ENCODE measurements at places on chromosomes 1 and 21.
A peak's percentile ranks its signal among the peaks of the same experiment; 100 is the strongest.

DNA sequence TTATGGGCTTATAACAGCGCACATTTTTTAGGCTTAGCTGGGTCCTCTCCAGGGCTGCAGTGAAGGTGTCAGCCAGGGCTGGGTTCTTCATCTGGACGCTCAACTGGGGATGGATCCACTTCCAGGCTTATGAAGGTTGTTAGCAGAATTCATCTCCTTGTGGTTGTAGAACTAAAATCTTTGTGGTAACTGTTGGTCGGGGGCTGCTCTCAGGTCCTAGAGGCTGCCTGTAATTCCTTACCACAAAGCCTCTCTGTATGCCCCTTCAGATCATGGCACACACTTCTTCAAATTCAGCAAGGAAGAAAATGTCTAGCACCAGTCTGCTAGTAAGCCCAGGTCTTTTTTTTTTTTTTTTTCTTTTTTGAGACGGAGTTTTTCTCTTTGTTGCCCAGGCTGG, 40.9 kb upstream of the EPS8L3 start:
- DNase-seq = no peak

GRCh38 chr1:37100310-37100709, 66.0 kb upstream of the GRIK3 start:
- DNase-seq = no peak

GRCh38 chr1:219380463-219380862, 206.8 kb downstream of the LYPLAL1 start:
- no peak for DNase-seq

- no peak for DNase-seq
Observed at GRCh38 chr1:234780112-234780511, 170.1 kb upstream of the IRF2BP2 start.

GRCh38 chr1:230857822-230858221, 10.5 kb downstream of the C1orf198 start:
- DNase-seq = peak; percentile 58

DNA sequence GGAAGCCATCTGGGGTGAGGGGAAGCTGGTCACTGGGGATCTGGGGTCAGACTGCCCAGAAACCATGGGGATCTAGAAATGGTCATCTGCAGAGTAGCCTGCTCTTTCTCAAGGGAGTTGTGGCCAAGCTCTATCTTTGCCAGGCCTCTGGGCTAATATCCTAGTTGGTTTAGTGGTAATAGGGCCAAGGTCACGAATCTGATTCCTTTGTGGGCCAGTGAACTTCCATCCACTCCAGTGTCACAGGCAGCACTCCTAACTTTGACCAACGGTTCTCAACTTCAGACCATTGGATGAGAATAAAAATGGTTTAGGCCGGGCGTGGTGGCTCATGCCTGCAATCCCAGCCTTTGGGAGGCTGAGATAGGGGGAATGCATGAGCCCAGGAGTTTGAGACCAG, 28.1 kb upstream of the PPP2R5A start:
- DNase-seq = no peak

DNA sequence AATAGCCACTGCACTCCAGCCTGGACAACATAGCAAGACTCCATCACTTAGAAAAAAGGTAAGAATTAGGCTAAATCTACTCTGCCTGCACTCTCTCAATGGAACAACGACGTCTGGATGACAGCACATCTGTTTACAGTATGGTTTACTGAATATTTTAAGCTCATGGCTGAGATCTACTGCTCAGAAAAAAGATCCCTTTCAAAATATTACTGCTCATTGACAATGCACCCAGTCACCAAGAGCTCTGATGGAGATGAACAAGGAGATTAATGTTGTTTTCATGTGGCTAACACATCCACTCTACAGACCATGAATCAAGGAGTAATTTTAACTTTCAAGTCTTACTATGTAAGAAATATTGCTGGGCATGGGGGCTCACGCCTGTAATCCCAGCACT, 58.0 kb downstream of the SLC27A3 start:
- DNase-seq = no peak

- DNase-seq = peak; percentile 76
Observed at GRCh38 chr1:45359882-45360513, 19.8 kb upstream of the MUTYH start.

DNA sequence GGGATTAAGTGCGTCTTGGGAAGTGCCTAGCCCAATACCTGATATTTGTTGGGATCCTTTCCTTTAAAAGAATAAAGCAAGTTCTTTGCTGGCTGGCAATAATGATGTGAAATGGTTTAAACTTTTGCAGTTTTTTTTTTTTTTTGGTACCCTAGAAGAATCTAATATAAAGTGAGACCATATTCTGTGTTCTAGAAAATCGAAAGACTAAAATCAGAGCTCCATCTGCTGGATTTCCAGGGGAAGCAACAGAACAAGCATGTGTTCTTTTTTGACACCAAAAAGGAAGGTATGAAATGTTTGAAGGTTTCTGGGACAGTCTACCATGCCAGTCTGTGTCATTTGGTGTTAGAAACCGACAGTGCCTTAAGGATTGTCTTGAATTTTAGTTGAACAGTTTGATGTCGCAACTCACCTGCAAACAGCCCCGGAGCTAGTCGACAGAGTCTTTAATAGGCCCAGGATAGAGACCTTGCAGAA, 6.4 kb downstream of the UTP11 start:
- peak; percentile 66 for DNase-seq
